ENCODE measurements at places on chromosomes 1 and 21.
A peak's percentile ranks its signal among the peaks of the same experiment; 100 is the strongest.

DNA sequence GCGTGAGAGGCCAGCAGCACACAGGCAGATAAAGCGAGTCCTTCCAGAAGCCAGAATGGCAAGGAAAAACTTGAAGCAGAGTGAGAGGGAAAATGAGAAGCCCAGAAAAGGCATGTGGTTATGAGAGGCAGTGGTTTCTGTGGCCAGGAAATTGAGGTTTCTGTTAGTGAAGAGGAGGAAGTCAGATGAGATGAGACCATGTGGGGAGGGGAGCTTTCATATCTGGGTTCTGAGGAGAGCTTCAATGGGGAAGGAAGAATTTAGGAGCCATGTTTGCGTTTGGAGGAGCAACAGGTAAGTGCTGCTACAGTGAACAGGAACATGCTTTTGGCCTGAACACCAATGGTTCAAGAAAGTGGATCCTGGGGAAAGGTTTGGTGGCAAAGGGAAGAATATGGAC is 6.1 kb upstream of the CD1A start:
- DNase-seq: no peak
- H3K27ac ChIP-seq: no peak overlapping the region
- no peaks in the 10 kb centered on the region for H3K27me3 ChIP-seq
- H3K4me3 ChIP-seq: no peak overlapping the region

- no peaks in the 10 kb centered on the region for H3K4me1 ChIP-seq
- H3K4me3 ChIP-seq: no peak overlapping the region
- H3K27ac ChIP-seq: no peak overlapping the region
- H3K27me3 ChIP-seq: no peaks in the 10 kb centered on the region
- no peak for DNase-seq
Measured at GRCh38 chr1:221670081-221670480, 71.8 kb downstream of the DUSP10 start.

DNA sequence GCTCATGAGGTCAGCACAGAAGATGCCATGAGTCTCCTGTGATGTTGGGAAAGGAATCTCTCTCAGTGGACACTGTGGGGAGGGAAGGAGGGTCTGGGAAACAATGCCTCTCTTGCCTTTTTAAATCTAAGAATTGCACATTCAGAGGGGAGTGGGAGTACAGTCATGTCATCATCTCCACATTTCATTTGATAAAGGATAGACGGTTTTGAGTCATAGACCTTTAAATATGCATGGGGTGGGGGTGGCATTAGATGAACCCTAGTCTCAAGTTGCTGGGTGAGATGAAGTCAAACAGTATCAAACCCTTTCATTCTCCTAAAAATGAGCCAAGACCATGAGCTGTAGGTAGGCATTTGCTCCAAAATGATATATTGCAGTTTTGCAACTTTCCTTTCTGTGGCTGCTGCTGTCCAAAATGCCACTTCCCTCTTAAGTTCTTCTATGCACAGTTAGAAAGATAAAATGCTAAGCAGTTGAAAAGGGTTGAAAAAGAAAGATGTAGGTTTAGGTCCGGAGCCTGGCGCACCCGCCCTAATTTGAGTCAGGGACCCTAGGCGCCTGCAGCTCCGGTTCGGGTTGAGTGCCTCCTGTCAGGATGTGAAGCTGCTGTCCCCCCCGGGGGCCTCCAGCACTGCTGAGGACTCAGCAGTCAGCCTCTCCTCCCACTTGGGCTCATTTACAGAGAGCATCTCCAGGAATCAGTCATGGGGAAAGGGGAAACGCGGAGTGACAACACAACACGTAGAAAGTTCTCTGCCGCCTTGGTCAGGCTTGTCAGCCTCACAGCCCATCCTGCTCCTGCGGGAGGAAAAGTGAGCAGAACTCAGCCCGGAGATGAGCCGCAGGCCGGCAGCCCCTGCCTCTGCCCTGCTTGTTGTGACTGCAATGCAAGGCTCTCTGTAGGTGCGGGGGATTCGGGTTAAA is 479.3 kb upstream of the RUNX1 start:
- H3K27me3 ChIP-seq: no peaks in the 10 kb centered on the region
- H3K4me1 ChIP-seq: no peaks in the 10 kb centered on the region
- H3K4me3 ChIP-seq: peak overlapping the region; percentile 61
- DNase-seq: no peak
- H3K36me3 ChIP-seq: no peaks in the 10 kb centered on the region

DNA sequence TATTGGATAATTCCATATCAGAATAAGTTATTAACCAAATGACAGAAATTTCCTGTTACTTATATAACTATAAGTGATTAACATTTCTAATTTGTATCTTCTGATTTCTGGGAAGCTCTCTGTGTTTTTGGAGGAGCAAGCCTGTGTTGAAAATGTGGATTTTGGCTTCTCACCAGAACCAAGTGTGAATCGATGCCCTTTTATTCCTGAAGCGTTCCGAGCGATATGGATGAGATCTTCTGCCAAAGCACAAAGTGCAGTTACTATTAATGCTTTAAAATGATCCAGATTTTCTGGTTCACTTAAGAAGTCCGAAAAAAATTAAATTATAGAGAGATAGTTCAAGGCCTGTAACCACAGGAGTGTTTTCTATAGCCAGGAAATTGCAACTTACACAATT is 22.8 kb downstream of the ALG14 start:
- H3K27me3 ChIP-seq: no peaks in the 10 kb centered on the region
- H3K36me3 ChIP-seq: no peaks in the 10 kb centered on the region
- H3K27ac ChIP-seq: no peak overlapping the region
- peaks cover 8% of the 10 kb centered on the region for H3K4me1 ChIP-seq

DNA sequence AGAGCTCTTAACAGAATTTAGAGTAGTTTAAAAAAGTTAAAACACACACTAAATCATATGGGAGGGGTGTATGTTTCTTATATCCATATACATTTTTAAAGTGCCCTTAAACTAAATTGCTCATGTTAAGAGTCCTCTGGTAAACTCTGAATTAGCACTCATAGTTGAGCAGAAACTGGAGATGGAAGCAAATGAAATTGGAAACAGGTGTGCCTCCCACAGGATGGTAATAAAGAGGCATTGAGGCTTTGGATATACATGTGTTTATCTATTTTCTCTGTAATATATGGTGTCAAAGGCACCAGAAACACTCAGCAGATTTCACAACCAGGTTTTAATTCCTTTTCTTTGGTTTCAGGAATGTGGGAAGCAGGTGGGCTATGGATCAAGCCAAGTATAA is 188.6 kb downstream of the HS2ST1 start:
- DNase-seq: no peak
- H3K27ac ChIP-seq: no peak overlapping the region
- no peaks in the 10 kb centered on the region for H3K36me3 ChIP-seq
- no peak overlapping the region for H3K4me3 ChIP-seq

Data from thoracic aorta (tissue), 2 donors.